Kidney epithelial cell (primary cell): ENCODE measurements at places on chromosomes 2 and 18. TPM values are rescaled to one million over a fixed set of nuclear protein-coding genes. Genes with fewer than 3 reads are reported as not detected.

- peak; percentile 21 for DNase-seq
Observed at GRCh38 chr2:109398366-109399015, 215.3 kb downstream of the SEPTIN10 start.

- no peak for DNase-seq
Observed at GRCh38 chr2:213490087-213490486, 205.8 kb downstream of the SPAG16 start.

Gene PSMA8
- total RNA-seq, result not detected in 2 replicates

Gene GPR55
- total RNA-seq, result not detected in 2 replicates
